ENCODE measurements at places on chromosomes 5 and 9.

- DNase-seq, result no peak
These were observed 98.8 kb upstream of the RAPGEF1 start for GRCh38 chr9:131838530-131839280.

GRCh38 chr5:23268136-23268535, 239.3 kb upstream of the PRDM9 start:
- no peak for DNase-seq

- DNase-seq, result no peak
These were observed 242.5 kb upstream of the RFX3 start for GRCh38 chr9:3768286-3768685.

DNA sequence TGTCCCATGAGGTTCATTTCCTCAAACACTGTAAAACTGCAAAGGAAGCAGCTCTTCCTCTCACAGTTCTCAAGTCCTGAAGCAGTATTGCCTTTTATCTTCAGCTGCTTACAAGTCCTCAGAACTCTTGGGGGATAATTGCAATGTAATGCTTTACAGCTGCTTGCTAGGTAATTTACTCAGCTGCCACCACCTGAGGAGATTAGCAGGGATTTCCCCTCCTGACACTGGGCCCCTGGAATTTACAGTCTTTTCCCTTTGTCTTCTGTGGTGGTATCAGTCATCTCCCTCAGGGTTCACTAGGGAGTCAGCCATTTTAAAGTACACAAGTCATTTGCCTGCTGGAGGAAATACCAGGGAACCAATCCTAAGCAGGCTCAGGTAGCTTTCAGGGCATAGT, 754.3 kb upstream of the GRAMD2B start:
- DNase-seq, result no peak

- DNase-seq, result no peak
These were observed 617.9 kb downstream of the BNC2 start for GRCh38 chr9:16252616-16253015.

- DNase-seq, result no peak
These were observed 166.4 kb upstream of the SPRY4 start for GRCh38 chr5:142491270-142491669.

DNA sequence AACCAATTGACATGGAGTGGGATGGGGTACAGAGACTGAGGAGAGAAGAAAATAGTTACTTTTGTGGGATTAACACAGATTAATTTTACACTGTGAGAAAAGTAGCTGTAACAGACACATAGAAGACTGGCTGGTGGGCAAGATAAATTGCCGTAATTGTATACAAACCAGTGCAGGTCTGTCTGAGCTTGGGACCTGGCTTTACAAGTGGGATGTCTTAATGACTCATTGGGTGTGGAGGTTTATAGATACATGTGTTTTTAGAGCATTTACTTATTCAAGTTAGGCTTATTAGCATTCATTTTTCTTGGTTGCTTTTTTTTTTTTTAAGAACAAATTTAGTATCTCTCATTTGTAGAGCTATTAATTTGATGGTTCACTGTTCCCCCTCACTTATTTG, 37.5 kb downstream of the SLC44A1 start:
- DNase-seq, result no peak

- no peak for DNase-seq
These were observed 1.5 kb downstream of the LCN10 start for GRCh38 chr9:136740971-136741882.

DNA sequence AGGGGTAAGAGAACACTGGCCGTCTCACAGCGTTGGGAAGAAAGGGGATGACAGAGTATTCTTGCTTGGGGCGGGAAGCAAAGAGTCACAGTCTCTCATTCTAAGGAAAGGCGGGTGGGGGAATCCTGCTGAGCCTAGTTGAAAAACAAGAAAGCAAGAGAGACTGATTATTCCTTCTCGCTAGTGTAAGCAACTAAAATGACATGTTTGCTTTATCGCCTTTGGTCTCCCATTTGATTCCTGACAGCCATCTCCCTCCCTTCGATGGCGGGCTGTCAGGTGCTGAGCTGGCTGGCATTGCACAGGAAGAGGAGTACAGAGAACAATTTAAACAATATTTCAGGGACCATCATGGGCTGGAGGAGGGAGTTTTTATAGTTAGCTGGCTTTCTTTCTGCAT, 331.3 kb downstream of the ASTN2 start:
- DNase-seq, result no peak

GRCh38 chr9:68706363-68707201, 1.5 kb downstream of the PIP5K1B start:
- no peak for DNase-seq

GRCh38 chr5:175096469-175097165, 347.4 kb downstream of the DRD1 start:
- DNase-seq, result no peak

DNA sequence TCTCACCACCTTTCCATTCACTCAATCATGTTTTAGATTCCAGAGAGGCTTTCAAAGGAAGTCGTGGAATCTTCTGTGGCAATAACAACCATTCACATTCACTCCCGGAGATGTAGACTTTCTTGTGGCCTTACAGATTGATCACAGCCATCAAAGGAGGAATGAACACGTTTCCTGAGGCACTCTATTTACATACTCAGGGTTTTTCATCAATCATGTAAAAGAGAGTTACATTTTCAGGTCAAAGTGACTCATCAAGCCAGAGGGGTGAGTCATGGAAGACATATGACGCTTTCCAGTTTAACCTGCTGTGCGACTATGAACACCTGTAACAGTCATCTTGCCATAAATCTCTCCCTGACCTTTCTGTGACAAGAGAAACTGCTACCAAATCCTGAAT, 39.3 kb upstream of the RAD23B start:
- no peak for DNase-seq

- DNase-seq, result no peak
These were observed 6.9 kb downstream of the GMCL2 start for GRCh38 chr5:178180141-178180863.

DNA sequence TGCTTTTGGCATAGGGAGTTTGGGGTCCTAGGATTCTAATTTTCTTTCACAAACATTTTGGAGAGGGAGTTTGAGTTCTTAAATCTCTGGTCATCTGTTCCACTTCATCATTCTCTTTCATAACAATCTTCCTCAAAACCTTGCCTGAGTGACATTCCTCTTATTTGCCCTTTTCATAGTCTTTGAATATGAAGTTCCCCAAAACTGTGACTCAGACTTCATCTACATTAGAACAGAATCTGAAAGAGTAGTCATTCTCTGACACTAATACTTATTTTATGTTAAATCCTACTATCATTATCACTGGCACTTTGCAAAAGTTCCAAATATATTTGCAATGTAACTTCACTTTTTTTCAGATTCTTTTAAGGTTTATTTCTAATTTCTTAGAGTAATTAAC, 163.8 kb downstream of the CDH10 start:
- DNase-seq, result no peak

DNA sequence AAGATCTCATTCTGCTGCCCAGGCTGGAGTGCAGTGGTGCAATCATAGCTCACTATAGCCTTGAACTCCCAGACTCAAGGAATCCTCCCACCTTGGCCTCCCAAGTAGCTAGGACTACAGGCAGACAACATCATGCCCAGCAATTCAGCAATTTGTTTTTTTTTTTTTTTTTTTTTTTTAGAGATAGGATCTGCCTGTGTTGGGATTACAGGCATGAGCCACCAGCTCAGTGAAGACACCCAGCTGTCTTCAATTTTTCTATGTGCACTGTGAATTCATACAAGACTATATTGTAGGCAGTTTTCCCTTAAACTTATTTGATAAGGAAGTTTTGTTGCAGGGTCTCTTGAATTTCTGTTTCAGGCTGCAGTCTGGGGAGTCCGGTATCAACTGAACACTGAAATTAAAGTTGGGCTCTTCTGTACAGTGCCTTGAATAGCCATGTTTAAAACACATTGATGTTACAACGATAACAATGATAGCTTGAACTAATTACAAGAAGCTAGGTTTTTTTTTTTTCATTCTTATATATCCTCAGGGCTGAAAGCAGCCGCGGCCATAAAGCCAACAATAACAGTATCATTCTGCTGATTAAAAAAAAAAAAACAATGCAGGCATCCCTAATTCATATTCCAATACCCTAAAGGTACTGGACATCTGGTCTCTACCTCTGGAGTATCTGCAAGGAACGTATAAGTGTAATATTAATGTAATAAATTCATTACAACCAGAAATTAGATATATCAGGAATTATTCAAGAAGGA, 63.5 kb downstream of the MPDZ start:
- no peak for DNase-seq

DNA sequence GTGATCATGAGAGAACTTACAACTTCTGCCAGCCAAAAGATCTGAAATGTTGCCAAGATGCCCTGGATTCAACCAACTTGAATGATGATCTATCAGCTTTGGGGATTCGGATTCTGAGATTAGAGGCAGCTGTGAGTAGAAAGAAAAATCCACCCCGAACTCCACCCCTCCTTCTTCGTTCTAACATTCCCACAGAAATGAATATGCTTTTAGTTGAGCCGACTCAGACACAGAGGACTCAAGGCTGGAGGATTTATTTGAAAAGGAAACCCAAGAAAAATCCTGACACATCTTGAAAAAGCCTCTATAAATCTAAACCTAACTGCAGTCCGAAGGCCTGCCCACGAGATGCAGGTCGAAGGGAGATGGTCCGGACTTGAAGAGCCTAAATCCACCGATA, 275.0 kb downstream of the GAS1 start:
- DNase-seq, result no peak

DNA sequence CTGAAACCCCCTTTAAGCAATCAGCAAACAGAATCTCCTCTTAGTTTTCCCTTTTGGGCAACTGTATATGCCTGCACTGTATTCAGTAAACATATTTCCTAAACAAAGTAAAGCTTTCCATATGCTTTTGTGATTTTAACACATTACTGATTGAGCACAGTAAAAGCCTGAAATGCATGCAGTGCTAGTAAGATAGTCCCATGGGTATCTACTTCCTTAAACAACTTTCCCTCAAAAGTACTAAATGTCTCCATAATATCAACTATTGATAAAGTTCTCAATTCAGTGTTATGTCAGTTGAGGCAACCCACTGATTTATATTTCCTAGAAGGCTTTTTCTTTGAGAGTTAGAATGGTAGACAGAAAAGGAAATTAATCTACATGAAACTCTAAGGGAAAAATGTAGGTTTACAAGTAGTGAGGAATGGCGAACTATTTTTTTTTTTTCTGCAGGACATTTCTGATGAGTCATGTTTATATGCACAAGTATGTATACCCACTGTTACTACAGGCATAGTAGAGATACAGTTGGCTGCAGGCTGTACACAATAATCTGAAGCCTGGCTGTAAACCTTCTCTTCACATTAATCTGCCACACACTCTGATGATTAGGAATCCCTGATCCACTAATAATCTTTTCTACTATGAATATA, 31.2 kb upstream of the CEP120 start:
- no peak for DNase-seq

DNA sequence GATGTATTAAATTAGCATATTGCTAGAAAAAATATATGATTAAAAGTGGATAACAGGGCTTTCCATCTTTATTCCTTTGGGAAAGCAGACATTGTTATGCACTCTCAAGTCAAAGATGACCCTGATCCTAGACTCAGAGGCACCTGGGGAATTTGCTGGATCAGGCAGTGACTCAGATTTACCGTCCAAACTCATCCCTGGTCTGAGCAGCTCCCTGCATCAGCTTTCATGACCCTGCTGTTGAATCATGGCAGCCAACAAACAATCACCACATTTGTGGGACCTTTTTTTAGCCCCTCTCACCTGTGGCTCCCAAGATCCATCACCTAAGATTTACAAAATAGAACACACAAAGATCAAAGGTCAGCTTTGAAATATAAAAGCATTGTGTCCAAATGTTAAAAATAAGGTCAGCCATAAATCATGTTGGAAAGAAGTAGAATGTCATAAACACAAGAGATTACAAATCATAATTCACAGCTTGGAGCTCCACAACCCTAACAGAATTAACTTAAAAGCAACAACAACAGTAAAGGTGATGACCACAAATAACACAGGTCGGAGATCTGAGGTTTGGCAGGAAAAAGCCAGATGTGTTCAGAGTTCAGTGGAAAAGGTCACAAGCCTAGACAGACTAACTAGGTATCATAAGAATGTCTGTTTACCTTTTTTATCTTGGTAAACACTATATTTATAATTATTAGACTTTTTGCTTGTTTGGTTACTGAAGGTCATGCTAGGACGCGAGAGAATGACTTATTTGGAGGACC, 55.5 kb downstream of the ZFAND5 start:
- DNase-seq, result no peak

- DNase-seq, result no peak
These were observed 54.7 kb downstream of the DPYSL3 start for GRCh38 chr5:147454996-147455677.

- no peak for DNase-seq
These were observed 42.4 kb upstream of the ZBED3 start for GRCh38 chr5:77129391-77129990.

GRCh38 chr9:126615245-126615790, 1.6 kb downstream of the LMX1B start:
- DNase-seq, result peak; percentile 59

GRCh38 chr9:114387680-114388356, at the start of gene AKNA:
Gene AKNA, minus strand, starts transcription at chr9:114387982. Its CDS starts 6,649 bp downstream, at chr9:114381333.
- no peak for DNase-seq

DNA sequence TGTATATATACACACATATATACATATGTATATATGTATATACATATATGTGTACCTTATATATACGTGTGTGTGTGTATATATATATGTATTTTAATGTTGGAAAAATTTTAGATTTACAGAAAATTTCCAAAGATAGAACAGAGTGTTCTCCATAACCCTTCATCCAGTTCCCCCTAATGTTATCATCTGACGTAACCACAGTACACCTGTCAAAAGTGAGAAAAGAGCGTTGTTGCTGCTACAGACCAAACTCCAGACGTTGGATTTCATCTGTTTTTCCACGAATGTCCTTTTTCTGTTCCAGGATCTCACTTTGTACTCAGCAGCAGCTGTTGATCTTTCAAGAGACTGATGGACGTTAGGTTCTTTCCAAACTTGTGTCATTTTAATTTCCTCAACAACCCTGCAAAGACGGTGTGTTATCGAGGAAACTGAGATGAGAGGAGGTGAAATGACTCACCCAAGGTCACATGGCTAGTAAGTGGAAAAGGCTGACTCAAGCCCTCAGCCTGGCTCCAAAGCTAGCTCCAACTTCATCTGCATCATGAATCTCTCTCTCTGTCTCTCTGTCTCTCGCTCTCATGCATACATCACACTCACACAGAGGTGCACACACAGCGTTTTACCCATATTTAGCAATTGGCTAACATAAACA, 17.0 kb upstream of the NTNG2 start:
- no peak for DNase-seq

- DNase-seq, result no peak
These were observed 26.7 kb downstream of the XRCC4 start for GRCh38 chr5:83104021-83104420.

- no peak for DNase-seq
These were observed 77.7 kb downstream of the RGS3 start for GRCh38 chr9:113541019-113541900.

DNA sequence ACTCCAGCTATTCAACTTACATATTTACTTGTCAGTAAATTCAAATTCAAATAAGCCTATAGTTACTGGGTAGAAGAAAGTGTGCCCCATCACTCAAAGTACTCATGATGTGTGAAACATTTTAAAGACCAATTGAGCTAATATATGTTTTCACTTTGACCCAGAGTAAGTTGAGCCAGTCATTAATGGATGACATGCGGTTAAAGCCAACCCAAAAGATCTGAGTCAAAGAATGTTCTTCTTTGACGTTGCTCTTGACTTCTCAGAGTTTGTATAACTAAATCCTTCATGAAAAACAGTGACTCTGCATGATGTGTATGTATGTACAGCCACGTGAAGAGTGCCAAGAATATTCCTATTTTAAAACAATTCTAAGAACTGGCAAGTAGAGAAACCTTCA, 237.4 kb downstream of the NR2F1-AS1 start:
- DNase-seq, result no peak

All from chondrocyte (in vitro differentiated cells).